ENCODE measurements at places on chromosomes 12 and 14.

DNA sequence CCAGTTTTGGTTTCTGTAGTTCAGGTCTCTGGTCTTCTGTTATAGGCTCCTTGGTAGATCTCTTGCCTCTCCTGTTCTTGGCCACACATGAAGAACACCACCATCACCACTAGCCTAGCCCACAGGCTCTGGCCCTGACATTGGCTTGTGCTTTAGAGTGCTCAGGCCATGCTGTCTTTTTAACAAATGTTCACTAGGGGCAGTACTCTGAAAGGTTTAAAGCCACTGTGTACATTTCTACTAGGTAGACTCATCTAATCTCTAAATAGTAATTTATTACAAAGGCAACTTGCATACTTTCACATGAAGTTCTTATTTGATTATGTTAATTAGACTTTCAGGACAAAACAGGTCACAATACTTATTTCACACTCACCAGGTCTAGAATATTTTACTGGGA lies 38.3 kb downstream of the PDE6H start:
- no peak for DNase-seq

- no peak for DNase-seq
Measured at GRCh38 chr12:32644431-32644830, 34.7 kb upstream of the DNM1L start.

DNA sequence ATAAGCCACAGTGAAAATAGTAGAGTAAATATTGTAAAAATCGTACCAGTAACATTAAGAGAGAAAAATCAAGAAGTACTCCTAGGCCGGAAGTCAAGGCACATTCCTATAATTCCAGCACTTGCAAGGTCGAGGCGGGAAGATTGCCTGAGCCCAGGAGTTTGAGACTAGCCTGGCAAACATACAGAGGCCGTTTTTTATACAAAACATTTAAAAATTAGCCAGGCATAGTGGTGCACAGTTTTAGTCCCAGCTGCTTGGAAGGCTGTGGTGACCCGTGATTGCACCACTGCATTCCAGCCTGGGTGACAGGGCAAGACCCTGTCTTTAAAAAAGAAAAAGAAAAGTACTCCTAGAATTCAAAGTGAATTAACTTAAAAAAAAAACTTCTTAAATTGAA lies 341.8 kb downstream of the C12orf50 start:
- no peak for DNase-seq

- DNase-seq: peak; percentile 8
Measured at GRCh38 chr14:104363891-104364760, 215.4 kb upstream of the C14orf180 start.

GRCh38 chr12:72075401-72075800 lies 136.8 kb downstream of the TPH2 start:
- no peak for DNase-seq

DNA sequence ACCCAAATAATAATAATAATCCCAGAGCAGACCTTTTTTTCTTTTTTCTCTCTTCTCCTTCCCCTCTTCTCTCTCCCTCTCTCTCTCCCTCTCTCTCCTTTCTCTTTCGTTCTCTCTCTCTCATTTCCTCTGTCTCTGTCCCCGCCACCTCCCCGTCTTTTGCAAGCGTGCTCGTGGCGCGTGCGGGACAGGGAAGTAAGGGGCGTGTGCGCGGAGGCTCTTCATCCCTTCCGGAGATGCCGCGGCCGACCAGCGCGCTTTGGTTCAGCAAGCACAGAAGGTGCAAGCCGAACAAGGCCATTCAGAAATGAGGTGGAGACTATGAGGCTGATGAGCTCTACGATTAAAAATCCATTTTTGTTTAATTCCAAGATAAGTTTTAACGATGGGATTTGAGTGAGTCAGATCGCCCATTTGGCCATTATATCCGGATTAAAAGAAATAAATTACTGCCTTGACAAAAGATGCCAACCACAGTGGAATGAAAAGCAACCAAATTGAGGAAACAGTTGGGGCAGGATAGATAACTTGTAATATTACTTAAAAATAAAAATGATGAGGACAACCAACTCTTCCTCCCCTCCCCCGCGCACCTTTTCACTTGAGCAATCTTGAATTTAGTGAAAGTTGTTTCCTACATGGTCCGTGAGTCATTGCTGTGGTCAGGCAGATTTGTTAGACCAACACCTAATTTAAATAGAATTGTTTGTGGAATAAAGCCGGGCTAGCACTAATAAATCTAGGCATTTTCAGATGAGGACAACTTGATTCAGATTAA lies 1.2 kb upstream of the AMIGO2 start:
- DNase-seq: peak; percentile 54

GRCh38 chr12:116213885-116214527 lies 63.5 kb downstream of the MED13L start:
- no peak for DNase-seq

GRCh38 chr12:508795-509194 lies 49.1 kb downstream of the B4GALNT3 start:
- DNase-seq: no peak

DNA sequence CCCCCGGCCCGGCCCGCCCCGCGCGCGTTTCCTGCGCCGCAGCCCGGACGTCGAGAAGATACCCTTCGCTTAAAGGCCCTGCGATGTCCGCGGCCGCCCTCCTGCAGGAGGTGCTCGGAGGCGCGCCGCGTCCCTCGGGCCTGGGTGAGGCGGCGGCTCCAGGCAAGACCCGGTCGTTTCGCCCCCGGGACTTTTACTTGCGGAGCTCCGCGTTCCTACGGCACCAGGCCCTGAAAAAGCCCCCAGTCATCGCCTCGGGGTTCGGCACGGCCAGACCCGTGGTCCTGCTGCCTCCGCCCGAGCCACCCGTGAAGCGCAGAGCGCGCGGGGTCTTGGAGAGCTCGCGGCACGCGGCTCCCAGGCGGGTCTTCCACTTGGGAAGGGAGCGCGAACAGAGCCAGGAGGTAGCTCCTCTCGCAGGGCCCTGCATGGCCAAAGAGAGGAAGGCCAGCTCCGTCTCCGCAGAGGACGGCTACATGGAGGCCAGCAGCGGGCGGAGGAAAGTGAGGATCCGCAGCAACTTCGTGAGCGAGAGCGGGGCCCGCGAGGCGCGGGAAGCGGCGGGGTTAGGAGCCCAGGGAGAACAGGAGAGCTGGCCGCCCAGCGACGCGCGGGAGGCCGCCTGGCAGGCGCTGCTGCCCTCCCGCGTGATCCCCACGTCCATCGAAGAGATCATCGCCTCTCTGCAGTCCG lies 26.9 kb downstream of the TTC6 start:
- no peak for DNase-seq

GRCh38 chr12:108635201-108635996 lies 1.7 kb upstream of the SELPLG start:
- DNase-seq: peak; percentile 52

- DNase-seq: peak; percentile 59
Measured at GRCh38 chr14:104676694-104677511, 12.5 kb upstream of the INF2 start.

DNA sequence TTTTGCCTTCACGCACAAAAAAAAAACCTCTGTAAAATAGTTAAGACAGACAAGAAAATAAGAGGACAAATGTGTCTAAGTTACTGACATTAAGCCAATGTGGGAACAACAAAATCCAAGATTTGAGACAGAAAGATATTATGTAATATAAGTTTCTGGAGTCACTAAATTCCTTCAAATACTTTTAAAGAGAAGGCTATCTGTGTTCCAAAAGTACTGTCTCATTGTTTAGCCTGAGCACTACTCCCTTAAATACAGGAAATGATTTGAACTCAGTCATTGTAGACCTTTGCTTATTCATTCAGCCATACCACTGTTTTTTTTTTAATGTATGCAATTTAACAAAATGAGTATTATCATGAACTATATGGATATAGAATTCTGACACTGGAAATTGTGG lies 82.7 kb upstream of the KITLG start:
- DNase-seq: no peak

DNA sequence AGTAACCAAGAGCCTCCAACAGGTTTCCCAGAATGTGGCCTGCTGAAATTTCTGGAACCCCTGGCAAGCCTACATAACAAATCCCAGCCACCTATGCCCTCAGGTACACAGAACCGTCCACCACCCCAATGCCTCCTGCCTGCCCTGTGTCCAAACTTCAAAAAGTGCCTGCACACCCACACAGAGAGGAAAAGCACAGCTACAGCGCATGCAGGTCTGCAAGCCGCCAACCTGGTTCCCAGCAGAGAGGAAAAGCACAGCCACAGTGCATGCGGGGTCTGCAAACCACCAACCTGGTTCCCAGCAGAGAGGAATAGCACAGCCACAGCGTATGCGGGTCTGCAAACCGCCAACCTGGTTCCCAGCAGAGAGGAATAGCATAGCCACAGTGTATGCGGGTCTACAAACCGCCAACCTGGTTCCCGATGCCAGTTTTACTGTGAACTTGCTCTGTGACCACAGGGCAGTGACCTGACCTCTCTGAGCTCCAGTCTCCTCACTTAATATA lies 113.5 kb downstream of the SCARB1 start:
- DNase-seq: no peak

- no peak for DNase-seq
Measured at GRCh38 chr14:90560991-90561390, 164.2 kb downstream of the CALM1 start.

DNA sequence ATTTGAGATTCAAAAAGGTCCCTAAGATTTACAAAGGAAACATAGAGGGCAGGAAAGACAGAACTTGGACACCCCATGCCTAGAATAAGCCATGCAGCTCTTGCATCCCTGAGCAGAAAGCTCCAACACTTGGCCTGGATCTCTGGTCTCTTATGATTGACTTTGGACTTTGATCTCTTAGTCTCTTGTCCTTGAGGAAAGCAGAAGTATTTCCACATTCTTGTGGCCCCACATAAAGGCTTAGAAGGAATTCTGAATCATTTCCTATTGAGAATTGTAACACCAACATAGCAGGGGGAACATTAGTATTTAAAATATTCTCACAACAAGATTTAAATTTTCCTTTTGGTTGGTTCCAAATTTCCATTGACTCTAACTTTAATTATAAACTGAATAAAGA lies 283.7 kb upstream of the PRKD1 start:
- no peak for DNase-seq

DNA sequence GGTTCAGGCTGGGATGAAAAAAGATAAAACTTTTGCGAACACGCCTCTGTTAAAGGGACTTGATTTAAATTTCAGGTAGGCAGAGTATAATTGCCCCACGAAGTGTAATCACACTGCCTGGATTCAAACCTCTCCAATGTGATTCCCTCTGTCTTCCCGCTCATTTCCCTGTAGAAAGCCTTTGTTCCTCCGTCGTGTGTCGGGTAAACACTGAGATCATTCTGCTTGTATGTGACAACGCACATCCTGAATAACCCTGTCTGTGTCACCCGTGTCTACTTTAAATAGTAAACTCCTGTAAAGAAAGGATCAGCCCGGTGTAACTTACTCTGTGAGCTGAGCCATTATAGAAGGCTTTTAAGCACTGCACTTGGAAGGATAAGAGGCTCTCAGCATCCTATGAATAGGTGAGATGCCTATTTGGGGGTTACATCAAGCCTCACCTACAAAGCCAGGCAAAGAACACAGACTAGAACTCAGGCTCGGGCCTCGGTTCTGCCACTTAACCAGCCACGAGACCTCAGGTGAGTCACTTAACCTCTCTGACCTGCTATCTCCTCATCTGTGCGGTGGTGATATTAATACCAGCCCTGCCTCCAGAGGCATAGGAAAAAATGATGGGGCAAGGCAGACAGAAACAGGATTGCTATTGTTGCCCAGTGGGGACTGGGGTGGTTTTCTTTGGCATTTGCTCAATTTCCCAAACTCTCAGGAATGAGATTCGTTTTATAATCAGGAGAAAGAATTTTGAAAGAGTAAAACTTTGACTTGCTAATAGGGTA lies 74.2 kb downstream of the RBM19 start:
- DNase-seq: no peak

DNA sequence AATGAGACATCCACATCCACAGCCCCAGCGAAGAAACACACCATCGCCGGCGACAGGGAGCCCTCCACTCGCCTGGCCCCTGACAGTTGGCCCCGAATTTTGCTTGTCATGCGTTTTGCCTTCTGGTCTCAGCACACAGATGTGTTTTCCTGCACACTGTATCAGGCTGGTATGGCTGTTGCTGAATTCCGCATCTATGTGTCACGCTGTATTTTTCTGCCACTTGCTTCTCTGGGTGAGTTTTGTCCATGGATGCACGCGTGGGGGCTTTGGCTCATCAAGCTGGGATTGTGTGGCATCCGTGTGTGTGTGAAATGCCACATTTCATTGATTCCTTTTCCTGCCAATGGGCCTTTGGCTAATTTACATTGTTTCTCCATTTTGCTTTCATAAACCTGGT lies 26.5 kb downstream of the ARL6IP4 start:
- DNase-seq: no peak

DNA sequence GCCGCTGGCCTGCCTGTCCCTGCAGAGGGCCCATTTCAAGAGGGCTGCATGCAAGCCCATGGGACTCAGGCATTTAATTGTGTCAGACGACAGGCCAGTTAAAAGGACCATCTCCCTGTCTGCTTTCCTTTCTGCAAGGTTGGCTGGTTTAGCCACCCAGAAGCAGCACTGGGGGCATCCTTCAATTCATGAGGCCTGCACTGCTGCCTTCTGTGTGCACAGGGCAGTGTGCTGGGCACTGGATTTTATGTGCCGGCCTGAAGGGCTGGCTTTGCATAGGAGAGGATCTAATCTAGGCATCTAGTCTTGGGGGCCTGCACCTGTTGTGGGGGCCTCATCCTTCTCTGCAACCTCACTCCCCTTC lies 114.1 kb upstream of the FKBP4 start:
- no peak for DNase-seq

- no peak for DNase-seq
Measured at GRCh38 chr12:132197581-132198354, 53.5 kb downstream of the NOC4L start.

GRCh38 chr12:45477526-45477925 lies 252.0 kb upstream of the ARID2 start:
- DNase-seq: no peak

GRCh38 chr14:64292197-64292596 lies 2.0 kb downstream of the ESR2 start:
- no peak for DNase-seq

DNA sequence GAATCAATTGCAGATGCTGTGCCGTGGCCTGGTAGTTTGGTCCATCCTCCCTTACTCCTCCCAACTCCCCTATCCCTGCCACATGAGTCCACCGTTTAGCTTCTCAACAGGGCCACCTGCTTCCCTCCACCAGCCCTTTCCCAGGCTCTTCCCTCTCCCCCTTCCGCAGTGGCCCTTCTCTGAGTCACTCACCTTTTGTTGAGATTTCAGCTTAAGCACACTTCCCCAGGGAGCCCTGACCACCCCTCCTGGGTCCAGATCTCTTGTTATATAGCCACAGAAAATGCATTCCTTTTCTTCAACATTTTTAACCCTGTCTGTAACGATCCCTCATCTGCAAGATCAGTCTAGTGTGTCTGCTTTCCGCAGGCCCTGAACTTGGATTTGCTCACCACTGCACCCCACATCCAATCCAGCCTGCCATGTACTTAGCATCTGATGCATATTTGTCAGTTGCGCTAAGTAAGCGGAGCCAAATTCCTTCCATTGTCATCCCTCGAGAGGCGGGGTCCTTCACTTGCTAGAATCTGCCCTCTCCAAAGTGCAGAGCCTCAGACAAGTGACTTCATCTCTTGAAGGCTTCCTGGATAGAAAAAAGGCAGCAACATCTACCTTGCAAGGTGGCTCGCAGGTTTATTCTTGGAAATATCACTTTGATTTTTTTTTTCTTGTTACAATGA lies 41.1 kb downstream of the TMEM63C start:
- DNase-seq: no peak
